ENCODE measurements at places on chromosomes 3 and 15.

DNA sequence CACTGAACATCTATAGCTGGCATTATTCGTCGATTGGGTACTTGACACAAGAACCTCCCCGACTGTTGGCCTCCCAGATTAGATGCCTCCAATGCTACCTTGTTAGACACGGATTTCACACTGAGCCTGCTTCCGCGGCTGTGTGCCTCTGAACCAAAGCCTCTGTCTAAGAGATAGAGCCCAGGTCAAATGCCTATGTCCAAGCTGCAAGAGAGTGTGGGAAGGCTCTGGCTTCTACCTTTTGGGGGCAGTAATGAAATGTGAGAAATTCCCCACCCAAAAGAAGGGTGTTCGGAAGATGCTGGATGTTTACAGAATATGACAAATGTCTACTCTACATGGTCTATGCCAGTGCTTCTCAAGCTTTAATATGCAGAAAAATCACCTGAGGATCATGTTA, 2.0 kb upstream of the RPUSD2 start:
- no peak for DNase-seq

DNA sequence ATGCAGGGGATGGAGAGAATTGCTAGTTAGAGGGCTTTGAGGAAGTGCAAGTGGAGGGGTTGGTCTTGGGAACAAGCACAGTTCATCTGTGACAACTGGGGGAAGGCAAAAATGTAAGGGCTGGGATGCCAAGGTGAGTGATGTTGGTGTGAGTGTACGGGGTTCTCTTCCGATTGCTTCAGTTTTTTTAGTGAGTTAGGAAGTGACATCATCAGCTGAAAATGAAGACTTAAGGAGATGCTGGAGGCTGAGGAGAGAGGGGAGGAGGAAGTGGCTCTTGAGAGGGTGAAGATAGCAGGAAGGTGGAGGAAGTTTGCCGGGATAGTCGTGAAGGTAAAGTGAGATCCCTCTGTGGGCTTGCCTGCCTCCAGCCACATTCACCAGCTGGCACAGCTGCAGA, 12.7 kb downstream of the TICRR start:
- no peak for DNase-seq

DNA sequence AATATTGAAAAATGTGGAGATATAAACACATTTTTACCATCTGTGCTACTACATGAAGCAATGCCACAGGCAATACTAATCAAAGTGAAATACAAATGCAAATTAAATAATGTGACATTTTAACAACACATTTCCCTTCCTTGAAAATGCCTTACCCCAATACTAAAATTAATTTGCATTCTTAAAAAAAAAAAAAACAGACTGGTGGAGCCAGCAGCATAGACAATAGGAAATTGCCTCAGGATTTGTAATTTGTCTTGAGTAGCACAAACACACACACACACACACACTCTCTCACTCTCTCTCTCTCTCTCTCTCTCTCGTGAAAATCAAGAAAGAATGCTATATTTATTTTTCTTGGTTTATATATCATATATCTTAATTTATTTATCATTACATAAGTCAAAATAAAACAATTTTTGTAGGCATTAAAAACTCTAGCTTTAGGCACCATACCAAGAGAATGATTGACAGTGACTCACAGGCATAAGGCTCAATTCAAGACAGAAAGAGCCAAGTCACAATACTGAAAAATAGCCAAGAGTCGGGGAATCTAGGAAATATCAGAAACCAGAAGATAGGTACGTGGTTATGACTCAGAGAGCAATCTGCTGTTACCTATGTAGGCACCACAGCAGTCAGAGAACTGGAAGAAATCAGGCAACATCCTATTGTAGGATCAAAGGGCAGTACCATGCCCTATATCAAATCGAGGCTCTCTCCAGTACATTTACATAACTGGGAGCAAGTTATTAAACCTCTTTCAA, 23.0 kb downstream of the SUCNR1 start:
- DNase-seq = no peak

DNA sequence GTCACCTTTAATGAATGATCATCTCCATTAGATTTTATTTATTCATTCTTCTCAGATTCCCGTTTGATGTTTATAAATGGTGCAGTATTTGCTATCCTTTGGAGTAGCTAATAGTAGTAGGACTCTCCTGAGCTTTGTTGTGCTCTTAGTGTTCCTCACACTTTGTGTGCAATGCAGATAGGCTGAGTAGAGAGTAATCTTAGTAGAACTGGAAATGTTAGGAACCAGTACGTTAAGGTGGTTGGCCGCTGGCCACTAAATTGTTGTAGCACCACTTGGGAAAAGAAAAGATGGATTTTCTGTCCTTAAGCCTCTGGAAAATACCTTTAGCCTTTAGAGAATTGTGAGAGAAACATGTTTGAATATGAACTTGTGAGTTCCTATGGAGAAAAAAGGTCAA, 19.9 kb upstream of the EBLN2 start:
- no peak for DNase-seq

GRCh38 chr3:25768851-25769250, 14.4 kb downstream of the NGLY1 start:
- no peak for DNase-seq

DNA sequence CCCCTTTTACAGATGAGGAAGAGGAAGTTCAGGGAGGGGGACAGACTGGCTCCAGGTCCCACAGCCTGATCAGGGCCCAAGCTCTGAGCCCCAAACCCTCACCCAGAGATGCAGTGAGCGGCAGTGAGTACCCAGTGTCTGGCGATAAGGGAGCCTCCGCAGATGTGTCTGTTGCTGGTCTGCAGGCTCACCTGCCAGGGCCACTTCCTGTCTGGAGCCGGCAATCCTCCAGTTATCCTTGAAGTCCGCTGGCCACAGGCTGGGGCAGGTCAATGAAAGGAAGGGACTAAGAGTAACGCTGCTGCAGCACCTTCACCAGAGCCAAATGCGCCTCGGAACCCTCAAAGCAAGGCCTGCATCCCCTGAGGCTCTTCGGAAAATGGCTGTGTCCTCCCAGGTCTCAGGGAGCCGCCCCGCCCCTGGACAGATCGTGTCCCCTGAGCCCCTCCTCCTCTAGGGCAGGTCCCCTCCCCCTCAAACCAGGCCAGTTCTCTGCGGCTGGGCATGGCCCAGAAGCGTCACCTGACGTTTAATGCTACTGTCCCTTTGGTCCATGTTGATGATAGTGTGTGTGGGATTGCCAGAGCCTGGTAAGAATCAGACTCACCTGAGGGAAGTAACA, 51.5 kb downstream of the MYL3 start:
- DNase-seq = no peak

DNA sequence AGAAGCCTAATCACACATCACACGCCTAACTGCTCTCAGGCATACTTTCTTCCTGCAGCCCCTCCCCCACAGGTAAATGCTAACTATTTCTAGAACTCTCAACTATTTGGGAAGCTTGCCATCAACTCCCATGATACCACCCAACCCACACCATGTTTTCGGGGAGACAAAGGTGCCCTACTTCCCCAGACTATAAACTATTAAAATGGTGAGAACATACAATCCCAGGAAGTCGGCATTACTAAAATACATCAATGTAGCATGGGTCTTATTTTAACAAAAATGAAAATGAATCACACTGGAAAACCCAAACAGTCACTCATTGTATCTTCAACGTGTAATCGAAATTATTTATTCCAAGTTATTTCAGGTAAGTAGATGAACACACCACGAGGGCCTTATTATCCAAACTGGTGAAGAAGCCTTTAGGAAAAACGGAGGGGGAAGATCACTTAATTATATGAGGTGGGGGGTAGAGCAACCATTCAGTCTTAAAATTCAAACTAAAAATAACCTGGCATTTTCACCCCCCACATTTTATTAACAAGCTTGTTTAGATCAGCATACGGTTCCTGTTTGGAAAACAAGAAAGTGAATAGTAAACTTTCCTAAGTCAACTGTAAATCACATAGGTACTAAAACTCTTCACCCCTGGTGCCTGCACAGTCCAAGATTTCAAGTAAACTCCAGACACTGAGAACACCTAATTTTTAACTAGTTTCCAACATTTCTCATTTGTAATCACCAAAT, 1.9 kb downstream of the TBL1XR1 start:
- DNase-seq = no peak

GRCh38 chr15:25342629-25343028, 96.2 kb downstream of the UBE3A start:
- DNase-seq = no peak

- DNase-seq = no peak
Measured at GRCh38 chr3:139110072-139110830, 65.6 kb upstream of the PRR23C start.

- no peak for DNase-seq
Measured at GRCh38 chr3:94063496-94064119, 747 bp downstream of the NSUN3 start.

DNA sequence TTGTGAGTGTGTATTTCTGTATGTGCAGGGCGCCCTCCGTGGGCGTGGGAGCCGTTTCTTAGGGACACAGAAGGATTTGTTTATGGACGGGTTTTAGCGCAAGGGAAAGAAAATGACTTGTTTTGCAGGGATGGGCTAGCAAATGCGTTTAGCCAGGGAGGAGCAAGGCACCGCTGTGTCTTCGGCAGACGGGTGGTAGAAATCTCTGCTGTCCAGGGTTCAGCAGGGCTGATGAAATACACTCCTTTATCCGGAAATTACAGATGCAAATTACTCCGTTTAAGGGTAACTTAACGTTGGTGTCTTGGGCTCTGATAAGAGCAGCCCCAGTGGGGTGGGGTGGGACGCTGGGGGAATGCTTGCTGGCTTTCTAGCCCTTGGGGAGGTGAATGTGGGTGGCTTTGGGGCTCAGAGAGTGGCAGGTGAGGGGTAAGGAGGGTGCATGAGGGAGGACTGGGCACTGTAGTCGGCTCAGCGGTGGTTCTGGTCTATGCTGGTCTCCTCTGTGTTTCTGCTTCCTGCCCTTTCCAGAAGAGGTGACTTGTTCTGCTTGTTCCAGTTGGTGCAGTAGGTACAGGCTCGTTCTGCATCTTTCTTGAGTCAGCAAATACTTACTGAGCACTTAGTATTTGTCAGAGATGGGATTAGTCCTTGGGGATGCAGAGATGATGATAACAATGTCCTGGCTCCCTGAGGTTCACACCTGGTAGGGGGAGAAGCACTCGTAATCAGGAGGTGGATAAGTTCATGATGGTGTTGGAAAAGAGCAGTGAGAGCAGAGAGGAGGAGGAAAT, 954 bp downstream of the SV2B start:
- no peak for DNase-seq

- no peak for DNase-seq
Measured at GRCh38 chr15:82833362-82833682, 23.9 kb downstream of the WHAMM start.

- DNase-seq = no peak
Measured at GRCh38 chr3:86938416-86939105, 52.4 kb downstream of the VGLL3 start.

DNA sequence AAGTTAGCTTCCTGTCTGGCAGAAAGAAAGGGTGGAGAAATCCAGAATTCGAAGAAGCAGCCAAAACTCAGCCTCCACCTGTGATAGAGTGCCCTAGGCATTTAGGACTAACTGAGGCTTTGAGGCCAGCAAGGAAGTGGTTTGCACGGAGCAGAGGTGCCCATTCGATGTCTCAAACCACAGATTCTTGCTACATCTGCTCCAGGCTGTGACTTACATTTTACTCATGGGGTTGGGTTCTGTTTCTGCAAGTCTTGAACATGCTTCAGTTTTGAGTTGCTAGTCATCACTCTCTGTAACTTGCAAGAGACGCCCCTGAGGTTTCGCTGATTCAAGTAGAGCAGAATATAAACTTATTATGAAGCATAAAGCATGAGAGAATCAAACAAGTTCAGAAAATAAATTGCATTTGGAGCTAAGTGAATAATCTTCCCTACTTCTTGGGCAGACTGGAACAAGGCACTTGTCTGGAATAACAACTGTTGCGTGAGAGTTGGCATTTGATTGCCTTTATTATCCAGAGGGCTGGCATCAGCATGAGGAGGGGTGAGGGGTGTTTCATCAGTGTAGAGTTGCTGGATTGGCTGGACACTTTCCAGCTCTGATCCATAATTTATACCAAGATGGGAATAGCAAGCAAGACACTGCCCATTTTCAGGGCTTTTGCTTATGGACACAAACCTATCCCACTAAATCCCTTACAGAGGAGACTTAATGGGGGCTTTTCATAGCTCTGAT, 256.5 kb downstream of the AGBL1 start:
- no peak for DNase-seq

- DNase-seq = no peak
Measured at GRCh38 chr3:111210003-111210711, 138.5 kb downstream of the NECTIN3 start.

GRCh38 chr15:33612721-33613304, 302.0 kb downstream of the RYR3 start:
- DNase-seq = no peak

- peak; percentile 83 for DNase-seq
Measured at GRCh38 chr15:90530250-90531051, 728 bp downstream of the CRTC3 start.

- no peak for DNase-seq
Measured at GRCh38 chr3:132978464-132978863, 59.7 kb upstream of the TMEM108 start.

DNA sequence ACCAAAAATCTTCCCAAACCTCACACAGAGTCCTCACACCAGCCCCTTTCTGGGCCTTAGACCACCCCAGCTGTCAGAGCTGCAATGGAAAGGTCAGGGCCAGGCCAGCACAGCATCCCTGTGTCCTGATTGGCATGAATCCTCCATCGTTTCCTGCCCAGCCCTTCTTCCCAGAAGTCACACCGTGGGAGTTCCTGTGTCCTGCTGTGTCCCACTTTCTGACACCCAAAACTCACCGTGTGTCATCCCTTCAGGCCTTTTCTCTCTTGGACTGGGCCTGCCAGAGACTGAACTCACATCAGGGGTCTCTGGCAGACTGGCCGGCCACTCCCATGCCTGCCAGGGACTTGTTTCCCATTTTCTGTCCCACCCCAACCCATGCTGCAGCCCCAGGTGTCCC, 32.5 kb upstream of the CHRNB4 start:
- DNase-seq = no peak

GRCh38 chr3:179772297-179772696, 119.5 kb downstream of the USP13 start:
- no peak for DNase-seq

DNA sequence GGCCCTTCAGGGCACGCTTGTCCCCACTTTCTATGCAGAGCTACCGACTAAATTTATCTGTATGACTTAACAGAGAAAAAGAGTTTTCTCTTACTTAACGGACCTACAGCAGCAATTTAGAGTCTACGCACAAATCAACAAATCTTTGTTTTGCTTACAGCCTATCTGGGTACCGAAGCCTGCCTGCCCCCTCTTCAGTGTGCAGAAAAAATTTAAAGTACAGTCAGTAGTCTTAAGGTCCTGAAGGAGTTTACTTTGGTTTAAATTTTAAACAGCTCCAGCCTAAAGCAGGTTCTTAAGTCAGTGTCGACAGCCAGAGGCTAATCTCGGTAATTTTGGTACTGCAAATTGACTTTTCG, 570 bp downstream of the SACM1L start:
- DNase-seq = no peak

DNA sequence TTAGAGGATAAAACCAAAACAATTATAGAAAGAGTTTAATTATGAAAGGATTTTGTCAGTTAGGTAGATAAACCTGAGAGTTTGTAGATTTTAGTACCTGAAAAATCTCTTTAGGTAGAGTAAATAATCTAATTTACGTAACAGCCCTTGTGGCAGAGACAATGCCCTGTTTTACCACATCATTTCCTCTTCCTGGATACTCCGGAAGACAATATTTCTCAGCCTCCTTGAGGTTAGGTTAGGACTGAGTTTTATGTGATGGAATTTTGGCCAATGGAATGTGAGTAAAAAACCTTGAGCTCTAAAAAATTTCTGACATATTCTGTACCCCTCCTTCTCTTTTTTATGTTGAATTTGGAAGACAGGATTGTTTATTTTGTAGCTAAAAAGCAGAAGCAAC, 50.7 kb upstream of the TPRG1 start:
- no peak for DNase-seq

GRCh38 chr3:118525077-118525476, 509.6 kb downstream of the IGSF11 start:
- no peak for DNase-seq
